CD14-positive monocyte (primary cell): ENCODE measurements at places on chromosomes 4 and X.

GRCh38 chr4:57064811-57065711 lies 45.1 kb downstream of the IGFBP7 start:
- DNase-seq: no peak

DNA sequence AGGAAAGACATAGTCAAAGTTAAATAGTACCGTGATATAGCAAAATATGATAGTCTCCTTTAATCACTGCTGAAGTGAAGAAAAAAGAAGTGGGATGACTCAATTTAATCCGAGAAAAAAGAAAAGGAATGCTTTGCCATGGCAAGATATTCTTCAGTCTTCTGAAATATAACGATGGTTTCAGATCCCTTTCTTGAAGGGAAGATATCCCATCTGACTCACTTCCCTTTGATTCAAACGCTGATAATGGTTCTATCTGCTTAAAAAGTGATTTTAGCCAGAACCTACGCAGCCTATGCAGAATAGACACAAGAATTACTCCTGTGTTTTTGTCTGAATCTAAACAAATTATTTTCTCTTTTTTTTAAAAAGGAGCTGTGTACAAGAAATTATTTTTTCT lies 68.1 kb upstream of the FTHL17 start:
- peak; percentile 3 for DNase-seq

GRCh38 chr4:86181585-86181984 lies 178.3 kb downstream of the MAPK10 start:
- no peak for DNase-seq

DNA sequence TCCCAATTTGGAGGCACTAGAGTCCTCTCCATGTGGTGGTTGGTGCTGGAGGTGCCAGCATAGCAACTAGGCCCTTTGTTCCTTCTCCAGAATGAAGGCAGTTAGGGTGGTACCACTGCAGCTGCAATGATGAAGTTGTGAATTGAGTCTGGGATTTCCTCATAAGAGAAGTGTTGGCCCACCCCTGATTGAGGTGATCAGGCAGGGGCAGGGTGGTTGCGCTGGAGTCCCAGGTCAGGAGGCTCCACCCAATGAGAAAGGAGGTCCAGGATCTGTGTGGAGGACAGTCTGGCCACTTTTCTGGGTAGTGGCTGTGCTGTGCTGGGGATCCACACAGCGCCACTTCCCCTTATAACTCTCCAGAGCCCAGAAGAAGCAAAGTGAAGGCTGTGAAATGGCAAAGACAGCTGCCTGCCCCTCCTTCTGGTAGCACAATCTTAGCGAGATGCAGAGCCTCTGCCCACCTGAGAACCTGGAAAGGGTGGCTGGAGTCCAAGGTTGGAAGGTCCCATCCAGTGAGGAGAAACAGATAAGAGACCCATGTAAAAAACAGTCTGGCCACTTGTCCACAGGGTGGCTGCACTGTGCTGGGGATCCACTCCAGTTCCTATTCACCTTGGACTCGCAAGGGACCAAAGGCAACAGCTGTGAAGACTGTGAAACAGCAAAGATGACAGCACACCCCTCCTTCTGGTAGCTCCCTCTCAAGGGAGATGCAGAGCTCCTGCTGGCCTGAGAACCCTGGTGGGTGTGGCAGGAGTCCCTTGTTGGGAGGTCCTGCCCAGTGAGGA lies 124.6 kb downstream of the RRAGB start:
- DNase-seq: no peak

DNA sequence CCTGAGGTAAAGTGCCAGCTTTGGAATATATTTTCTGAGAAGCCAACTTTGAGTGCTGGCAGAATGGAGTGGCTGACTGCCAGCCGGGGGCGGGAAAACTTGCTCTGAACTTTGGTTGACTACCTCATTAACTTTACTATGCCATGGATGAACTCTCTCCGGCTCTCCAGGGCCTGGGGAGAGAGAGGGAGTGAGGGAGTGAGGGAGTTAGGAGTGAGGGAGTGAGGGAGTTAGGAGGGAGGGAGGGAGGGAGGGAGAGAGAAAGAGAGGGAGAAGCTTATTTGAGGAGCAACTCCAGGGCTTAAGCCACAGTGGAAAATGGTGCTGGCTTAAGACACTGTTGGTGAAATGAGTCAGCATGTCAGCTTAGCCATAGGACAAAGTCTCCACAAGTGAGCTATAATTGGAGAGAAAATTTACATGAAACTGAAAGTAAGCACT lies 280.9 kb upstream of the RPS6KA3 start:
- DNase-seq: no peak

GRCh38 chr4:187668526-187669082 lies 327.0 kb upstream of the ZFP42 start:
- DNase-seq: no peak

DNA sequence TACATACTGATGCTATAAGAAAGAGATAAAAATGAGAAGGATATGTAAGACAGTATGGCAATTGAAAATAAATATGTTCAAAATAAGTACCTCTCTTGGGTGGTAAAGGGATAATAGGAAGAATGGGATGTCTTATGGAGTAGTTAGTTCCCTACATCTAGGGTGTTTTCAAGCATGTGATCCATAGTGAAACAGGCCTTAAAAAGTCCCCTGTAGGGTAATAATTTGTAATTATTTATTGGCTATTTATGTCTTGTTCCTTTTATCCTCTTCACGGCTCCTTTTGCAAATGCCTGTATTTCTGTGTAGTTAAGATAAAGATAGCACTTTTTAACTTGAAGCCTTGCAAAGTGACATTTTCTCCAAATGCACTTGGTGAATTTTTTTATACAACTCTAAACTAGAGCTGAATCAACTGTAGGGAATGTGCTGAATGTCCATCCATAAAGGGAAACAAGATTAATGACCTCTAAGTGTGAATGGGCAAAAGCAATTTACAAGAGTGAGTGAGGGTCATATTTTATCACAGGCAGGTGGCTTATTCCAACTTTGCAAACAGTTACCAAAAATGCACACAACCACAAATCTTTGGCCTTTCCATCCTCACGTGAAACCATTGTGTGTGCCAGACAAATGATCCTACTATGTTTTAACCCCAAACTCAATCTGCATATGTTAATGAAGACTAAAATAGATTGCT lies 299.0 kb downstream of the KCNIP4 start:
- DNase-seq: no peak

- no peak for DNase-seq
Measured at GRCh38 chrX:39398215-39398962, 597.1 kb downstream of the MID1IP1 start.

DNA sequence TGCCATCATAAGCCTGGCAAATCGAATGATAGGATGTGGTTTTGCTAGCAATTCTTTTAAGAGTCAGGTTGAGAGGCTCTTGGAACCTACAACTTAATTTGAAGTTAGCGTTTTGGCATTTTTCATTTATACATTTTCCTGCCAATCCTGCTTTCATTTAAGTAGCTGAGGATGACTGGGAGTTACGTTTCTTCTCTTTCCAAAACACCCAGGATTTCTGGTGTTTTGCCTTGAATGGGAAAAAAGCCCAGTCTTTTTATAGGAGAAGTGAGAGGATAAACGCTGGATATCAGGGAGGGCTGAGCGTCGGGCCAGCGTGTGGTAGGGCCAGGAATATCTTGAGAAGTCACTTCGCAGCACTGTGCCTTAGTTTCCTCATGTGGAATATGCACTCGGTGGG lies 174.2 kb upstream of the HAND2 start:
- no peak for DNase-seq

- no peak for DNase-seq
Measured at GRCh38 chrX:118633530-118633929, 93.9 kb upstream of the IL13RA1 start.

DNA sequence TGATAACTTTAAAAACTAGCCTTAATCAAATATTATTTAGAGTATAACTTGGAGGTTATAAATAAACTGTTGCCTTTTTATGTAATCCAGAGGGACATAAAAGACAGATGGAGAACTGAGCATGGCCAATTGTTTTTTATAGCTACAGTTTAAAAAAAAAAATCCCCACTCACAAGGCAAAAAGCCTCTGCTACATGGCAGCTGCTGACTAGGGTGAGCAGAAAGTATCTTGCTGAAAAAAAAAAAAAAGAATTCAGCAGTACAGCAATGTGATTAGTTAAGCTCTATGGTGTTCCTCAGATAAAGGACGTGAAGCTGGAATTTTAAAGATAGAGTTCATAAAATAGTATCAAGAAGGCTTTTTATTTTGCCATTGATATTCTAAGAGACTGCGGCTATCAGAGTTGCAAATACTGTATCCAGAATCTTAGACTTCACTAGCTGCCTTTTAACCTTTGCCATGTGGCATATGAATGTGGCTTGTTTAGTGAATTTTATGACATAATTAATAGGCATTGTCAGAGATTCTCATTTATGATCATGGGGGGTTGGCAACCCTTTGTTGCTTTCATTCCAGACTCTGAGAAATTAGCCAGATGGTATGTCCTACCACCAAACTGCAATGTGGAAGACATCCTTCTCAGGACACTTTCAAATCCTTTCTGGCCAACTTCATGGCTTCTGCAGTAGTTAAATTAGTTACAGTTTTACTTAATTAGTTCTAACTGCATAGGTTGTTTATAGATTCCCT lies 498.0 kb downstream of the STPG2 start:
- no peak for DNase-seq

- no peak for DNase-seq
Measured at GRCh38 chr4:31052519-31052918, 332.4 kb downstream of the PCDH7 start.

DNA sequence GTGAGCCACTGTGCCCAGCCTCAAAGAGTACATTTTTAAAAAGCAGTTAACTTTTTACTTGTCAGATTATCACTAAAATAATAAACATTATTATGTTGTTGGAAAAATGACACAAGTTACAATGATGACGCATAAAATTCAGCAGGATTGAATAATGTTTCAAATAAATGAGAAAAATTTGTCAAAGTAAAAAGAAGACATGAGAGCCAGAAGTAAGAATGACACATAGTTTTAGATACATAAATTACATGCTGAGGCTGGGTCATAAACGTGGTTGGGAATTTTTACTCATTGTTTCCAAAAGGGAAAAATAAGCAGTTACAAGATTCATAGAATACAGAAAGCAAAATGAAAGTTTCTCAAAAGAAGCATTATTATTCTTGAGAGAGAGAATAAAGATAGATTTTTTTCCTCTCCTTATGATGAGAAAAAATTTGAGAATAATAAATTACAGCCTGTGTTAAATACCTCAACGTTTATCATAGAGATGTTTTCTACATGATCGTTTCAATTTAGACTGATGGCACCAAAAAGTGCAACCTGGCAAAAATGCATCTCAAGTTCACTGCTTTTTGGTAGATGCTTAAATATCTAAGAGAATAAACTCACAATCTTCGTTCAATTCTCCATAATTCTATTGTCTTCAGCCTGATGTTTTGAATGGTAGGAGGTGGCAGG lies 40.4 kb downstream of the GUCY1B1 start:
- no peak for DNase-seq

DNA sequence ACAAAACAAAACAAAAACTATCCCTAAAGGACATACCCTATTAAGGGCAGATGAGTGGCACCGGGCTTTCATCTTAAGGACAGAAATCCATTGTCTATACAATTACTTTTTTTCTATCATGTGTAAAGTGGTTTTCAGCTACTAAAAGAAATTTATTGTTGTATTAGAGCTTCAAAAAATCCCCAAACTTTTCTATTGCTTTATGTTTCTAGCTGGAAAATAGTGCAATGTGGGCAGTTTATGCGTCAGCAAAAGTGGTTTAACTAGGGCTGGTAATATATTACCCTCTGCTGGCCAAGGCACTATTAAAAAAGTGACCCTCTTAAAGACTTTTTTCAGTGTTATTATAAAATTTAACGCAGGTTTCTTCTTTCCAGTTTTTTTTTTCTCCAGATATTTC lies 15.5 kb upstream of the GPR82 start:
- DNase-seq: no peak

DNA sequence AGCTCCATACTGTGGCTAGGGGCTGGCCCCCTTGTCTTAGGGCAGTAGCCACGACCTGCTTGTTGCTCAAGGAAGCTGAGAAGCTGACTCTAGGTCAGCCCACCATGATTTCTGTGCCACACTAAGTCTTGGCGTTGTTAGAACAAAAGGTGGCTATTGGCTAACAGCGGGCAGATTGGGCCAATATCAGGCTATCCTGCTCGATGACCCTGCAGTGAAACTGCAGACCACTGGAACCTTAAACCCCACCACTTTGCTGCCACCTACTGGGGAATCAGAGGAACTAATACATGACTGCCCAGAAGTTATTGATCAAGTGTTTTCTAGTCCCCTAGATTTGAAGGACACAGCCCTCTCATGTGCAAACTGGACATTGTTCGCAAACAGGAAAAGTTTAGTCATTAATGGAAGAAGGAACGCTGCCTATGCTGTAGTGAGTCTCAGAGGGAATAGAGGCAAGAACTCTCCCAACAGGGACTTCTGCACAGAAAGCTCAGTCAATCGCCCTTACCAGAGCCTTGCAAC lies 17.0 kb upstream of the PAPSS1 start:
- DNase-seq: peak; percentile 55

GRCh38 chr4:138612428-138612827 lies 370.3 kb upstream of the SLC7A11 start:
- DNase-seq: no peak
